ENCODE measurements at places on chromosomes 13 and 19.

GRCh38 chr13:42798118-42798517 lies 16.7 kb downstream of the FAM216B start:
- no peak for DNase-seq

DNA sequence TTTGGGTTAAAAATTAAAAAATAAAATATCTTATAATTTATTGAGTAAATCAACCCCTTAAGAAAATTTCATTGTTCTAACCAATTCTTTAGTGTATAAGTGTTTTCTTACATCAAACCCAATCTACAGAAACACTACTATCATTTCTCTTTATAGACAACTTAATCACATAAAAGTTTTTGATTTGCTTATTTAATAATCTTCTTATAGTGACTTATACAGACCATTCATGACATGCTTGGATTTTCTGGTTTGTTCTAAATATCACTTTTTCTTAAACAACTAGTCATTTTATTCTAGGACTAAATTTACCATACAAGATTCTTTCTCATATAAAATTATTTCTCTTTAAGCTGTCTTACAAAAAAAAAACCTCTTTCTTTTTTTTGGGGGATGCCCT lies 27.3 kb upstream of the ZSCAN5A start:
- no peak for DNase-seq

DNA sequence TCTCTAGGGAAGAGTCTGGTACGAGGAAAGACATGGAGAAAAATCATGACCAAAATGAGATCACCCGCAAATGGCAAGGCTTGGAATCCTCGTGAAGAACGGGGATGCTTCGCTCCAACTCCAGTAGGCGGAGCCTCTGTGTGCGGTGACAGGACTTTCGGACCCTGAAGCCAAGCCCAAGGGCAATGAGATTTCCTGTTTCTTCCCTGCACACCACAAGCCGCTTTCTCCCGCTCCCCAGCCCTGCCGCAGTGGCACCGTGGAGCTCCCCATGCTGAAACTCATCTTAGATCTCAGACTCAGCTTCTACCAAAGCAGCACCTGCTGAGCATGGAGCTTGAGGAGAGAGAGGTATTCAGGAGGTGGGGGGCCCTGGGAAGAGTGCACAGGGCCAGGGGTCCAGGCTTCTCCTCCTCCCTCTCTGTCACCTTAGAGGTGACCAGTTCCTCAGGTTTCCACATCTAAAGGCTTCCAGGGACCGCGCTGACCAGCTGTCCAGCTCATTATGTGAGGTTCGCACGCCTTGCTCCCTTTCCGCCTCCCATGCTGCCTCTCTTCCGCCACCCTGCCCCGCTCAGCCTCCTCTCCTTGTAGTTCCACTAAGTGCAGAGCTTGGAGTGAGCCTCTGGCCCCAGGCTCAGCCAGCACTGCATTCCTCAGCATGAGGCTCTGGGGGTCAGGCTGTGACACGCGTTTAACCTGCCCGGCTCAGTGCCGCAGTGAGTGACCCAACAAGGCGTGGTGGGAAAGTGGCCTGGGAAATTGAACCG lies 153.8 kb upstream of the SOX1 start:
- DNase-seq, result no peak

DNA sequence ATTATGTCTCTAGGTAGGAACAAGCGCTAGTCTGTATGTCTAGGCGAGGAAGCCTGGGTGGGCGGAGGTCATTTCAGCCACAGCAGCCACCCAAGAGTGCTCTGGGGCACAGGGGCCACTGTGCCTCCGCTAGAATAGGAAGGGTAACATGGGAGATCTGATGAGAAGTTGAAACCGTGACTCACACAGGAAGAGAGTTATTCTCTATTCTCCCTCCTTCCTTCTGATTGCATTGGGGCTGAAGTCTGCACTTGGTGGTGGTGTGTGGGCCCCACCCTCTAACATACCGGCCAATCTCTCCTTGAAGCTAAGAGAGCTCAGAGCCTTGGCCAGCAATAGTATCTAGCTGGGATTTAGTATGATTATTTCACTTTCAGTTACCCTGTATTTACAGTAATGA lies 20.3 kb upstream of the GGACT start:
- no peak for DNase-seq

DNA sequence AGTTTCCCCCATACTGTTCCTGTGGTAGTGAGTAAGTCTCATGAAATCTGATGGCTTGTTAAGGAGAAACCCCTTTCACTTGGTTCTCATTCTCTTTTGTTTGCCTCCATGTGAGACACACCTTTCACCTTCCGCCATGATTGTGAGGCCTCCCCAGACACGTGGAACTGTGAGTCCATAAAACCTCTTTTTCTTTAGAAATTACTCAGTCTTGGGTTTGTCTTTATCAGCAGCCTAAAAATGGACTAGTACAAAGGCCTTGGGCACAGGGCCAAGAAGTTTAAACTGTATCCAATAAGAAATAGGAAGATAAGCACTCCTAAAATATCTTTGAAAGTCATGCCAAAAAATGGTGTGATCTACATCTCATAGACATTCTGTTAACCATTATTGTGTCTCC lies 176.9 kb downstream of the TBC1D4 start:
- no peak for DNase-seq
